Stimulated activated CD8-positive, alpha-beta memory T cell treated with anti-CD3 and anti-CD28 coated beads, Interleukin-7, amount 100 ng/mL, for 1 hour (primary cell): ENCODE measurements at places on chromosomes 16 and 17.

GRCh38 chr17:18182110-18182977, 1.3 kb upstream of the ALKBH5 start:
- DNase-seq: no peak

- peak; percentile 11 for DNase-seq
These were observed 29.3 kb downstream of the TLE7 start for GRCh38 chr16:71412270-71413160.

- no peak for DNase-seq
These were observed 116.5 kb upstream of the AXIN2 start for GRCh38 chr17:65677932-65678331.

- DNase-seq: no peak
These were observed 12.5 kb upstream of the ATP2A3 start for GRCh38 chr17:3976675-3977171.

- no peak for DNase-seq
These were observed 11.2 kb upstream of the TMEM208 start for GRCh38 chr16:67215706-67216105.

GRCh38 chr17:55751720-55752250, 934 bp downstream of the PCTP start:
- no peak for DNase-seq

DNA sequence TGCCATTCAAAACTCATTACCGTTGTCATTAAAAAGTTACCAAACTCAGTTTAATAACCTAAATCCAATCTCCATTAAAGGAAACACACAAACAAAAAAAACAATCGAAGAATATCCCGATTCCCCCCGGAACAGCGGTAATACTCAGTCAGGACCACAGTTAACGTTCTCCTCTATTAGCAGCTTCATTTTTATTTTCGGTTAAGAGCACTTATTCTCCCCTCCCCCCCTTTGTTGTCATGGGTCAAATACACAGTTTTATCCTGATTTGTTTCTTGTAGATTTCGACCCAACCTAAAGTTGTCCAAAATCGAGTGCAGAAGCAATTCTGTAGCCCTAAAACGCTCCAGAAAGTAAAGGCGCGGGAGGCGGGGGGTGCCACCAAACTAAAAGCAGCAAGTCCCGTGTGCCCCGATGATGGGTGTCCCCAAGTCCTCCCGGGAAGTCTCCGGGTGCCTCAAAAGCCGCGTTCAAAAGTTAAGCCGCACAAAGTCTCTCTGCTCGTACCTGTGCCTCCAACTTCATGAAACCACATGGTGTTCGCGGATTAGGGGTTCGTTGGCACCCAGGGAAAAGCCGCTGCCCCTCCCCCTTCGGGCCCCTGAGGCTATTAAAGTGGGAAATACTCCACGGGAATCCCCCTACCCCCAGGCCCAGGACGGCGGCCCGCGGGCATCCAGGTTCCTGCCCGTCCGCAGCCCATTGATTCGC, 996 bp downstream of the SUMO2 start:
- no peak for DNase-seq

DNA sequence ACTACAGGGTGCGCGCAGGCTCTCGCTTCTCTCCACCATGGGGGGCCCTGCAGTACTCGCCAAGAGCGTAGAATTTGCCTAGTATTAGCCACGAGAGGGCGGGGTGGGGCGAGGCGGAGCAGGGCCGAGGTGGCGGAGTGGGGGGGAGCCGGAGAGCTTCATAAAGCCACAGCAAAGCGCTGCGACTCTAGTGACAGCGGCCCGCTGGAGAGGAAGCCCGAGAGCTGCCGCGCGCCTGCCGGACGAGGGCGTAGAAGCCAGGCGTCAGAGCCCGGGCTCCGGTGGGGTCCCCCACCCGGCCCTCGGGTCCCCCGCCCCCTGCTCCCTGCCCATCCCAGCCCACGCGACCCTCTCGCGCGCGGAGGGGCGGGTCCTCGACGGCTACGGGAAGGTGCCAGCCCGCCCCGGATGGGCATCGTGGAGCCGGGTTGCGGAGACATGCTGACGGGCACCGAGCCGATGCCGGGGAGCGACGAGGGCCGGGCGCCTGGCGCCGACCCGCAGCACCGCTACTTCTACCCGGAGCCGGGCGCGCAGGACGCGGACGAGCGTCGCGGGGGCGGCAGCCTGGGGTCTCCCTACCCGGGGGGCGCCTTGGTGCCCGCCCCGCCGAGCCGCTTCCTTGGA, at the start of gene TBX21:
Gene TBX21 (plus strand): TSS at position 190 of the 627 bp plus-strand sequence. CDS start 219 bp downstream, at position 409.
- DNase-seq: peak; percentile 82

DNA sequence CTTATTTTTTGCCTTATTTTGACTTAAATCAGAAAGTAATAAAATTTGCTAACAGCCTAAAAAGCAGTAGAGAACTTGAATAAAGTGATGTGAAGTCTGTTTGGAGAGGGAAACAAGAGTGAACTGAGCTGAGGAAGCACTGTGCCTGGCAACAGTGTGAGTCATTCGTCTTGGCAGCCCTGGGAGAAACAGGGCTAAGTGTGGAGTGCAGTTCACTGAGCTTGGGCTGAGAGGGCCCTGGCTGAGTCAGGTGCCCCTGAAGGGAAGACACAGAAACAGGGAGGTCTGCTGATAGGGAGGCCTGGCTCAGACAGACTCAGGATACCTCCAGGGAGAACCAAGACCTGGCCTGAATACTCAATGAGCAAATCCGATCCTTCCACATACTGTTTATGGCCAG, 132.1 kb downstream of the HS3ST4 start:
- DNase-seq: no peak

DNA sequence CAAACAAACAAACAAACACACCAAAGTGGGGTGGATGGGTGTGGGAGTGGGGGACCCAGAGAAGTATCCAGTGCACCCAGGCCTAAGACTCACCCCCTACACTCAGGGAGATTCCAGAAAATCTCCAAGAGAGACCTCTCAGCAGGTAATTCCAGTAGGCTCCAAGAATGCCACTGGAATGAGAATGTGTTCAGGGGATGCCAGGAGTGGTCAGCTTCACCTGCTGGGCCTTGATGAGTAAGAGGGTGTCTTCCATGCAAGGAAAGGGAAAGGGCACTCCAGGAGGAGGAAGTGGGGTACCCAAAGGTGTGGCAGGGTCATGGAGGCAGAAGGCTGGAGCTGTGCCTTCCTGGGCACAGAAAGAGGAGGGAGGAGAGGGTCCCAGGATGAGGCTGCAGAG, 9.9 kb downstream of the CDH1 start:
- DNase-seq: no peak

DNA sequence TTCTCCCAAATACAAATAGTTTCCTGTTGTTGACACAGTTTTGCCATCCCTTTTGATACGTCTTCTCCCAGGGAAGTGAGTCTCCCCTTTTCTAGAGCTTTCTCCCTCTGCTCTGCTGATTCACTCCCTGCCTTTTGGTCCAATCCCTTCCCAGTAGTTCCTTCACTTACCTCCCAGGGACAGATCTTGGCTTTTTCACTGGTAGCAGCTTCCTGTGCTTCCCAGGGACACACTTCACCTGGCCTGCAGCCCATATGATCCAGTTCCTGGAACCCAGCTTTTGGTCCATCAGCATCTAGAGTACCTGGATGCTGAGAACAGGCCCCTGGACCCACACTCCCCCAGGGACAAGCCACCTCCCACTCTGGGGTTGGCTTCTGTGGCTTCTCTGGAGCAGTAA, 15.8 kb downstream of the GPR179 start:
- DNase-seq: no peak

DNA sequence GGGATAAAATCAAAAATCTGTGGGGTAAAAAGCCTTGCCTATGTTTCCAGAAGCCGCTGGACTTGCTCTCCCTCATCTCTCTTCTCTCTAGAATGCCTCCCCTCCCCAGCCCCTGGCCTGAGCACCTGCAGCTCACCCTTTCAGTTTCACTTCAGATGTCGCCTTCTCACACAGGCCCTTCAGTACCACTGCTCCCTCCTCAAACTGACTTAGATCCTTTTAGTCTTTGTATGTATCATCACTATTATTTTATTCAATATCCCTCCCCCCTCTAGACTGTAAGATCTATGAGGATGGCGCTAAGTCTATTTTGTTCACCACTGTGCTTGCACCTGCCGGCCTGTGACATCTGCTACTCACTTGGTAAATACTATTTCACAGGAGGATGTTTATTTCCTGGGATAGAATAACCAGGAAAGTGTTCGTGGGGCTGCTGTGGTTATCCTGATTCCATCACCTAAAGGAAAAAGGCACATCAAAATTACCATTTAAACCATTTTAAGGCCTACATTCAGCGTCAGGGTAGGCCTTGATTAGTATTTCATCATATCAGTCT, 122.3 kb downstream of the MRTFB start:
- DNase-seq: no peak
